ENCODE measurements at places on chromosomes 11 and 22. TPM values are rescaled to one million over a fixed set of nuclear protein-coding genes. Genes with fewer than 3 reads are reported as not detected.
A peak's percentile ranks its signal among the peaks of the same experiment; 100 is the strongest.

- peak; percentile 67 for DNase-seq
These were observed 311.6 kb downstream of the AASDHPPT start for GRCh38 chr11:106389101-106389500.

DNA sequence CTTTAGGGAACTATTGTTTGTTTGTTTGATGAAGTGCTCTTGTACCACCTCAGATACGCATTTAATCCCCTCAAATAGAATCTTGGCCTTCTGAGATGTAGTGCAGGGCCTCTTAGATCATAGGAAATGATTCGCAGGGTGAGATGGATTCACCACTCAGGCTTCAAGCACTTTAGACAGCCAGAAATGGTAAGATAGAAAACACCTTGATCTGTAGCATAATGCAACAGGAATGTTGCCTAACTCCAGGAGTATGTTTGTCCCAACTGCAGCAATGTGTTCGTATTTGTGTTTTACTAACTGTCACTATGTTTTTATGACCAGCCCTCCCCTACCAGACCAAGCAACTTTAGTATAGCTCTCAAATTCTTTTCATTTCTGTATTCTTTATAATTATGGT, 761.2 kb downstream of the NELL1 start:
- DNase-seq, result peak; percentile 35

Gene CHRNA10
- total RNA-seq, result 0.51 TPM

DNA sequence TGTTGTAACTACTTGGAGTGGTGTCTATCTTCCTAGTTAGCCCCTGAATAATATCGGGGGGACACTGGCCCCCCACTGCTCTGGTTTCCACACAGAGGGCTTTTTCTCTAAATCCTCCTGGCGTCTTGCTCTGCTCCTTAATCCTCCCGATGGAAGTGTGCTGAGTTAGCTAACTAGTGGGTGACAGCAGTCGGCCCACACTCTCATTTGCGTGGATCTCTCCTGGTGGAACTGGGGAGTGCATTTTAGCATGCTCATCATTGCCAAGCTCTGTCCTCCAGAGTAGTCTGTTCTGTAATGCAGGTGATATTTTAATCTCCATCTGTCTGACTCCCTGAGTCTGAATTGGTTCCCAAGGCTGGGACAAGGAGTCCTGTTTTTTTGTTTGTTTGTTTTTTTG, 46.1 kb upstream of the RASSF10 start:
- DNase-seq, result no peak

DNA sequence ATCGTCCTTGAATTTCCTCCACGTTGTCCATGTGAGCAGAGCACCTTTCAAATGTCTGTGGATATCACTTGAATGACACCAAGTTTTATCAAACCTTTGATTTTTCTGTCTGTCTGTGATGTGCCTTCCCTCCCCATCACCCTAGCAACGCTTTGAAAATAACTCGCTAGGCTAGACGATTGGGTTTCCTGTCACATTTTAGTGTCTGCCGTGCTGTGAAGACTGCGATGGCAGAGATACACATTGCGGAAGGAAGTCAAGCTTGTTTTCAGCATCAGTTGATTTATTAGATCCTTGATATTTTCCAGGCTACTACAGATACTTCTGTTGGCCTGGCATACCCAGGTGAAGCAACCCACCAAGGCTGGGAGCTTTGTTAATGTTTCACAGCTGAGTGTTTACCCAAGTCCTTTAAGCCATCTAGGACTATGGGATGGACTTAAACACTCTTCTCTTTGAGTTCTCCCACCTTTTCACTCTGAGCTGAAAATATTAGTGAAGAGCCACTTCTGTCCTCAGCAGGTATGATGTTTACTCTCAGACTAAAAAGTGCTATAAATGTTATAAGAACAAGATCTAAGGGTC, 93.6 kb upstream of the CD44 start:
- DNase-seq, result no peak

Gene TIGD3
- 0.26 TPM for total RNA-seq

DNA sequence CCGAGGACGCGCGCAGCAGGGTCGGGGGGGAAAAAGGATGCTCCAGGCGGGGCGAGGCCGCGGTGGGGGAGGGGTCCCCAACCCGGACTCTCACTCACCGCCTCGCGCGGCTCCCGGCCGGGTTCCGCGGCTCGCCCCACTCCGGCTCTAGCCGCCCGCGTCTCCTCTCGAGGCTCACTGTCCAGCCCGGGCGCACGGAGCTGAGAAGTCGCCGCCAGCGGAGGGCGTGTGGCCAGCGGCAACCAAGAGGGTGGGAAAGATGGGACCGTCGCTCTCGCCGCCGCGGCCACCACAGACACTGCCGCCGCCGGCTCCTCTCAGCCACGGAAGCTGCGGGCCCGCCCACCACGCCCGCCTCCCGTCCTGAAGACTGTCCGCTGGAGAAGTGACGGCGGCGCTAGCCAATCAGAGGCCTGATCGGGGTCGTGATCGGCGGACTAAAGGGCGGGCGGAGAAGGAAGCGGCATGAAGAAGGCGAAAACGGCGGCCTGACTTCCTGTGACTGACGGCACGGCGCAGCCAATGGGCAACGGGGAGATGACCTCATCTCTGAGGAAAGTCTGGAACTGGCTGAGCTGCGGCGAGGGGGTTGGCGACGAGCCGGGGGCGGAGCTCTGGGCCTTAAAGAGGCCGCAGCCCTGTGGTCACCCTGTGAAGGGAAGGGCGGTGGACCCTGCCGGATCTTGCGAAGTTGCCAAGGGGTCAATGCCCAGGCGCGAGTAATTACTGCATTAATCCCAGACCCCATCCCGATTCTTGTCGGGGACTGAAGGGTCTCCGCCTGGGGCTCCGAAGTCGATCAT, at the start of gene MRTFA:
Gene MRTFA (minus strand): TSS at position 340 of the 803 bp plus-strand sequence.
- peak; percentile 99 for DNase-seq
